ENCODE measurements at places on chromosomes 11 and 22.
A peak's percentile ranks its signal among the peaks of the same experiment; 100 is the strongest.

GRCh38 chr11:11531131-11531908, 90.5 kb downstream of the GALNT18 start:
- DNase-seq: no peak

DNA sequence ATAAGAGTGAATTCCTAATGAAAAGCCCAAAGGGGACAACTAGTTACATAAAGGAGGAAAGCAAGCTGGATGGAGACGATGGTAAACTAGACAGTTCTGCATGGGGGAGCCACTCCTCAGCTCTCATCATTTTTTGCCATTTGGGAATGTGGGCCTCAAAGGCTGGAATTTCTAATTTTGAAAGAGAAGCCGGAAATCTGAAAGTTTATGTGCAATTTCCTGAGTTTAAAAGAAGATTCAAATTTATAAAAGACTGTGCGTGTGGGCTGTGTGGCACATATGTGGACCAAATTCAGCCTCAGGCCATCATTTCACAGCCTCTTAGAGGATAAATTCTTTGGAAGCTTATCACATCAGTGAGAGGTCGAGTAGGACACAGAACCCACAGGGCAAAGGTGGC, 18.3 kb upstream of the CRY2 start:
- no peak for DNase-seq

GRCh38 chr11:10514202-10514601, 26.8 kb downstream of the RNF141 start:
- no peak for DNase-seq

DNA sequence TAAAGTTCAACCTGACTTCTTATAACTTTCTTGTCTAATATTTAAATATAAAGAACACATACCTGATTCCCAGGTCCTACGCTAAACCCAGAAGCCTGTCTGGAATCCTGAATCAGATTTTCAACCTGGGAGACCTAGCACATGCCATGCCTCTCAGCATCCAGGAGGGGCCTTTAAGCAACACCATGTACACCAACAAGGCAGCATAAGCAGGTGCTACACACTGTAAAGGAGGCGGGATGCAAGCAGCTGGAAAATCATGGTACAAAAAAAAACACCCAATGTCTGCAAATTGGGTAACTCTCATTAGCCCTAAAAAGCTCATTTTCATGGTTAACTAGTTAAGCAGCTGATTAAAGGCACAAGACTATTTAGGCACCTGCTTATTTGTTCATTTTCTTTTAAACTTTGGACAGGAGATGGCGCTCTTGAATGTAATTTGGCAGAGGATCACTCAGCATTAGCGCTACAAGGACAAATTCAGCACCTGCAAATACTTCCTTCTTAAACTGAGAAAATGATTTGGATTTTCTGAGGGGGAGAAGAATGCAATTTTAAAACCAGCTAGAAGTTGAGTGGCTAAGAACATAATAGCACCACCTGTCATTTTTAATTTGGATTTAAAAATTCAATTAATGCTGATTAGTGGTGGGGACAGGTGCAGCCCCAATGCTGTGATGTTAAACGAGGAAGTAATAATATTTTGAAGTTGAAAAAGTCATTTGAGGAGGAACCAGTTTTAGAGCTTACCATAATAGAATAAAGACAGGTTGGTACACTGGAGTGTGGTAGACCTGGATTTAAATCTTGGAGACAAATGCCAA, 104.0 kb downstream of the FAR1 start:
- DNase-seq: peak; percentile 24

- peak; percentile 83 for DNase-seq
Observed at GRCh38 chr11:126585774-126586491, 230.4 kb downstream of the ST3GAL4 start.

DNA sequence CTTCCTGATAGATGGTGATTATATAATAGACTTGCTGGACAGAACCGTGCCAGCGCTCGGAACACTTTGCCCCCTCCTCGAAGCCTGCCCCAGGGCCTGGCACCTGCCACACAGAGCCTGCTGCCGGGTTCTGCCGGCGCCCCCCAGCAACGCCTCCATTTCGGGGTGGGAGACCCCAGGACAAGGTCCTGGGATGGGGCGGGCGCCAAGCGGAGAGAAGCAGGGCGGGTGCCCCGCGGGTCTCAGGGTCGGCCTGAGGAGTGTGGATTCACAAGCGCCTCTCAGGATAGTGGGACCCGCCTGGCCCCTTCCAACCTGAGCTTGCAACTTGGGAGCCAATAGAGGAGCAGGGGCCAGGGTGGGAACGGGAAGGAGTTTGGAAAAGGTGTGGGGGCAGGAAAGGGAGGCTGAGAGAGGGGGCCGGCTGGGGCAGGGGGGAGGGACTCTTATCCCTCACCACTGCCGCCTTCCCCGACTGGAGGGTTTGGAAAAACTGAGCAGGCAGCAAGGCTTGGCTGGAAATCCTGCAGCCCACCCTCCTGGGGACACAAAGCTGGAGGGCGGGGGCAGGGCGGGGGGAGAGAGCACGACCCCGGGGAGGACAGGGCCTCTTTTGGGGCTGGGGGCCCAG, 3.3 kb upstream of the BCL9L start:
- DNase-seq: no peak

DNA sequence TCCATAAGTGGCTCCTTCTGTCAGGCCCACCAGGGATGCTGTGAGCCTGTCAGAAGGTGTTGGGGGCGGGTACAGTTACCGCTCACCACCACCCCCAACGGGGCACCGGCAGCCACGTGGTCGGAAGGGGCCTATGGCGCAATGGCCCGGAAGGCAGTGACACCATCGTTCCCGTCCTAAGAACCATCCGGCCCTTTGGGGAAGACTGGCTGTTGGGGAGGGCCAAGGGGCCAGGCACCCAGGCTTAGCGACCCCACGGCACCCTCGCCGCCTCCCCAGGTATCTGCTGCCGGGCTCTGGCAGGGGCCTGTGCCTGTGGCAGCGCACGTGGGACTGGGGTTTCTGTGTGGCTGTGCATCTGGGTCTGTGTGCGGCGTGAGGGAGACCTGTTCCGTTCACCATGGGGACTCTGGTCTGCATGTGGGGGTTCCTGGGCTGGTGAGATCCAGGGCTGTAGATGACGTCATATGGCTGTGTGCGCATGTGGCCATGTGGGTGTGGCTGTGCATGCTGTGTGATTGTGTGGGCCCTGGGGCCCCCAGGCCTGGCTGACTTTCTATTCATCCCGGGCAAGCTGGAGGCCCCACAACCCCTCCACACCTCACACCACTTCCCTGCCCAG, 717 bp downstream of the OSM start:
- DNase-seq: no peak

DNA sequence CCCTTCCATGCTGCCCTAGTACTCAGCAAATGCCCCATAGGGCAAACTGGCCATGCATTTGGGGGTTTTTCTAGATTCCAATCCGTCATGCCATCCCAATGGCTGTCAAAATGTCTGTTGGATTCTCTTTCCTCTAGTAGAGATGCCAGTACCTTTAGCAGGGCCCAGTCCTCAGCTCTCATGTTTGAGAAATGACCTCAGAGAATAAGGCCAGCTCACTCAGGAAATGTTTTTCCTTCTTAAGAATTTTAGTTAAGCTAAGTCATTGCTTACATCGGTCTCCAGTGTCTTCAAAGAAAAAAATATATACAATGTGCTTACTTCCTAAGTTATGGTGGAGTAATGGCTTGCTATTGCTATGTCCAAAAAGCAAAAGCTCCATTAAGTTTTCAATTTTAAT, 14.1 kb upstream of the ALKBH3 start:
- DNase-seq: no peak

- DNase-seq: peak; percentile 8
Observed at GRCh38 chr11:93577286-93577685, 34.1 kb upstream of the SMCO4 start.

DNA sequence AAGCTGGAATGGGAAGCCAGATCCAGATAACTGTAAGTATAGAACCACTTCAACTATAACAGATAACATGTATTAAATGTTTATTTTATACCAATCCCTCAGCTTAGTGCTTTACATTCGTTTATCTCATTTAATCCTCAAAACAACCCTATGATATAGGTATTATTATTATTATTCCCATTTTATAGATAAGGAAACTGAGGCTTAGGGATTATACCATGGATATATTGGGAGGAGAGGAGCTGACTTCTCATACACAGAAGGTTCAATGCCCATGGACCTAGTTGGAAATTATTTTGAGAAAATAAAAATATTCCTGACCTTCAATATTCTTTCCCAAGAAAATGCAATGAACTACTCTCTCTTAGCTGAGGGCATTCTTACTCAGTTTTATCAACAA, 140.4 kb upstream of the C11orf58 start:
- DNase-seq: no peak

DNA sequence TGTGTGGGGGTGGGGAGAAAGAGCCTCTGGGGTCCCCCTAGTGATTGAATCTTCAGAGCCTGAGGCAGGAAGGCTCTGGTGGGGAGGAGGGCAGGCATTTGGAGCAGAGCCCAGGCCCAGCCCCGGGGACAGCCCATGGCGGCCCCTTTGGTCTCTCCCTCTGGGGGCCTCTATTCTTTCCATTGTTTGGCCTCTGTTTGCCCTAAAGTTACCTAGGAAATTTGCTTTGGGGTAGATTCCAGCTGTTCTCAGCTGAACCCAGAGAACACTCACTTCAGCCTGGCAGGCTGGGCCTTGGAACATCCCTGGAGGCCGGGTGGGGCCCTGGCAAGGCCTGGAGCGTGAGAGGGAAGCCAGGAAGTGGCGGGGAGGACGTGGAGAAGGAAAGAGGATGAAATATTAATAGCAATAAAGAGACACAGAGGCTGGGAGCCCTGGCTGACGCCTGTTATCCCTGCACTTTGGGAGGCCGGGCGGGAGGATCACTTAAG, 22.9 kb upstream of the A4GALT start:
- DNase-seq: no peak

GRCh38 chr11:83725269-83725560, 439.0 kb upstream of the CCDC90B start:
- no peak for DNase-seq

Measured in retinal pigment epithelial cell (primary cell).